ENCODE measurements at places on chromosomes 1 and 21.

- no peak for DNase-seq
Measured at GRCh38 chr1:170215072-170215885, 69.5 kb downstream of the NTMT2 start.

- DNase-seq = no peak
Measured at GRCh38 chr1:63723602-63724001, 50.2 kb upstream of the ROR1 start.

GRCh38 chr1:234841710-234842231, 231.8 kb upstream of the IRF2BP2 start:
- no peak for DNase-seq

DNA sequence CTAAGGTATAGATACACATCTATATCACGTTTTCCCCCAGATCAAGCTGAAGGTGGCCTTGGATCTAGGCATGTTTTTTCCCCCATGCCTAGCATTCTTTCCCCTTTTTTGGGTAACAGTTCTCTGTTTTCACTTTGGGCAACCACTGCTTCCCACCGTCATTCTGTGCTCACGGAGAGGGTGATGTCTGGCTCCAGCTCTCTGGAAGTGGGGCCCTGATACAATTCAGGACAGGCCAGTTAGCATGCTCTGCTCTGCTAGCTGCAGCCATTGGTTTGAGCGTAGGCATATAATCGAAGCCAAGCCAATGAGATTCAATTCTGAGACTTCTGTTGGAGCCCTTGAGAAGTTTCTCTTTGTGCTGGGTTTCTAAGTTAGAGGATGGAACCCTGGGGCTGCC, 2.1 kb upstream of the RNF186 start:
- no peak for DNase-seq

GRCh38 chr1:51624855-51625254, 8.0 kb downstream of the OSBPL9 start:
- no peak for DNase-seq

DNA sequence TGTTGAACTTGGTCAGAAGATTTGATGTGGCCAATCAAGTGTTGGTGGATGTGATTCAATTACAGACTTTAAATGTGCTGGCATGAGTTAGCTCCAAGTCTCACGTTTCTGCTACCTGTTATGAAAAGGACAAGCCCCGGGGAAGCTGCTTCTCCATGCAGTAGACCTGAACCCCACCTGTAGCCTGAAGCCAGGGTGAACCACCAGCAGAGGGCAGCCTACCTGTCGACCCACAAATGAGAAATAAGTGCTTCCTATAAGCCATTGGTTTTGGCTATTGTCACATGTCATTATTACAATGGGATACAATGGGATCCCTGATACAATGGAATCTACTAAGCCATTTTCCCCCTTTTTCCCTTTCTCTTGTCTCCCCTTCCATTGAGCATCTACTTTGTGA, 230.2 kb downstream of the PRDM2 start:
- no peak for DNase-seq

GRCh38 chr1:47436979-47437446, 831 bp upstream of the FOXD2 start:
- peak; percentile 57 for DNase-seq

DNA sequence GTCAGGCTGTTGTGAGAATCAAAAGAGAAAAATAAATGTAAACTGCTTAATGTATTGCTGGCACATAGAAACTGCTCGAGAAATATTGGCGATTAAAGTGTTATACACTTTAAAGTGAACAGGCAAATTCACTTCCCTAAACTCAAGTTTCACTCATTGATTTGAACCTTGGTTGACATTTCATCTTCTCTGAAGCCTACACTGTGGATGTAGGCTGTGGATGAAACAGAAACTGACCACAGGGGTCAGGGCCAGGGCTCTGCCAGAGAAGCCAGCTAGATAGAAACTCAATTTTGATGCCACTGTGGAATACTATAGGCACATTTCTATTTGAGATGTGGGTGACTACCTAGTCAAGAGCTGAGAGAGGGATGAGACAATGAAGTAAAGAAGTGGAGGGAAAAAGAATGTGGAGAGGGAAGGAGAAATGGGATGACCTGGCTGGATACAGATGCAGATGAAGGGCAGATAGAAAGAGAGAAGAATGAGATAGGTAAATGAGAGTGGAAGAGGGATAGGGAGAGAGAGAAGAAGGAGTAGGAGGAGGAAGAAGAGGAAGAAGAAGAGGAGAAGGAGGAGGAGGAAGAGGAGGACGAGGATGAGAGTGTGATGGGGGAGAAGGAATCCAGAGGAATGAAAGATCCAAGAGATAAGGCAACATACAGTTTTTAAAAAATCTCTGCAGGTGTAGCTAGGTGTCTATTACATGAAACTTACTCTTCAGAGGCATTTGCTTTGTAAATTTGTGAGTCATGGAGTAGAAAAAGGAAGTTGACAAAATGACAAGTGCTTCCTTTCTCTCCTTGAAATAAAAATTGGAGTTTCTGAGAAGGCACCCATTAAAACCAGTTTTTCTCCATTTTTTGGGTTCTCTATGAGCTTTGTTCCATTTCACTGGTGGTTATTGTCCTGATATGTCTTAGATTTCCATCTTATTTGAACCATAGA, 17.4 kb upstream of the CD1D start:
- DNase-seq = no peak

Data from mammary epithelial cell (primary cell).